ENCODE measurements at places on chromosomes 7 and 10.

- no peak overlapping the region for H3K4me3 ChIP-seq
- H3K36me3 ChIP-seq, result no peaks in the 10 kb centered on the region
- H3K27ac ChIP-seq, result no peak overlapping the region
- H3K4me1 ChIP-seq, result no peaks in the 10 kb centered on the region
Measured at GRCh38 chr7:19377611-19378344, 232.6 kb upstream of the FERD3L start.

- H3K27ac ChIP-seq, result no peak overlapping the region
- no peaks in the 10 kb centered on the region for H3K27me3 ChIP-seq
- peaks cover 8% of the 10 kb centered on the region for H3K4me1 ChIP-seq
- no peak for DNase-seq
- no peak overlapping the region for H3K4me3 ChIP-seq
- H3K36me3 ChIP-seq, result no peaks in the 10 kb centered on the region
Measured at GRCh38 chr7:66050990-66051448, 24.6 kb upstream of the ASL start.

- H3K4me1 ChIP-seq, result peaks cover 21% of the 10 kb centered on the region
- no peaks in the 10 kb centered on the region for H3K36me3 ChIP-seq
- H3K27ac ChIP-seq, result peak overlapping the region; percentile 33
- no peak for DNase-seq
- H3K4me3 ChIP-seq, result no peak overlapping the region
- H3K27me3 ChIP-seq, result no peaks in the 10 kb centered on the region
Measured at GRCh38 chr10:116688241-116688711, 54.1 kb downstream of the HSPA12A start.

- peaks cover 34% of the 10 kb centered on the region for H3K4me1 ChIP-seq
- no peak overlapping the region for H3K4me3 ChIP-seq
- no peak for DNase-seq
Measured at GRCh38 chr7:28729727-28730126, 228.4 kb downstream of the TRIL start.

GRCh38 chr10:119178372-119179119 is at the start of gene PRDX3:
Gene PRDX3 (minus strand): TSS chr10:119178812. CDS start chr10:119178790, 22 bp downstream.
- peak; percentile 91 for DNase-seq
- peak within 1 kb of the TSS; percentile 85 for H3K27ac ChIP-seq
- H3K4me1 ChIP-seq, result peaks cover 21% of the 10 kb centered on the region
- H3K36me3 ChIP-seq, result no peaks in the 10 kb centered on the region

GRCh38 chr7:4715410-4715776 is 33.3 kb downstream of the FOXK1 start:
- H3K27me3 ChIP-seq, result no peaks in the 10 kb centered on the region
- no peak overlapping the region for H3K4me3 ChIP-seq
- H3K36me3 ChIP-seq, result no peaks in the 10 kb centered on the region
- DNase-seq, result no peak
- H3K4me1 ChIP-seq, result peaks cover 46% of the 10 kb centered on the region

DNA sequence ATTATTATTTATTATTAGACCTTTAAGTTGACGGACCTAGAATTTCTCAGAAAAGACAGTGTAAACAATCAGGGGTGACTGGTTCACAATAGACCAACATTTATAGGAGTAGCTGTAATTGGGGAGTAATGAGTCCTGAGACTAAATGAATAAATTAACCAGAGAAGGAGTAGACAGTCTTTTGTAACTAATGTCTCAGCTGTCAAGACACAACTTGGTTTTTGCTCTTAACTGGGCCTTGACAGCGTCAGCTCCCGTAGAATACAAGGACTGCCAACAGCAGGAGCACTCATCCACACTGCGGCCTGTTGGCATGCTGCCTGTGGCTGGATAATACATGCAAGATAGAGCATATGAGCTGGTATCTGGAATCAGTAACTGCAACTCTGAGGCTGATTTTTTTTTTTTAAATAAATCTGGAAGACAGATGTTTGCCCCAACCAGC is 123.9 kb downstream of the CACNA2D1 start:
- H3K4me3 ChIP-seq, result no peak overlapping the region
- H3K4me1 ChIP-seq, result no peaks in the 10 kb centered on the region
- no peaks in the 10 kb centered on the region for H3K27me3 ChIP-seq
- H3K27ac ChIP-seq, result no peak overlapping the region

- H3K36me3 ChIP-seq, result peaks cover 29% of the 10 kb centered on the region
- H3K27ac ChIP-seq, result no peak overlapping the region
- no peaks in the 10 kb centered on the region for H3K27me3 ChIP-seq
- no peak for DNase-seq
Measured at GRCh38 chr7:142873281-142873784, 12.2 kb downstream of the TRPV6 start.

- no peak overlapping the region for H3K27ac ChIP-seq
- no peaks in the 10 kb centered on the region for H3K36me3 ChIP-seq
- peaks cover 14% of the 10 kb centered on the region for H3K4me1 ChIP-seq
- no peaks in the 10 kb centered on the region for H3K27me3 ChIP-seq
Measured at GRCh38 chr10:70352401-70353097, 29.9 kb downstream of the LRRC20 start.

DNA sequence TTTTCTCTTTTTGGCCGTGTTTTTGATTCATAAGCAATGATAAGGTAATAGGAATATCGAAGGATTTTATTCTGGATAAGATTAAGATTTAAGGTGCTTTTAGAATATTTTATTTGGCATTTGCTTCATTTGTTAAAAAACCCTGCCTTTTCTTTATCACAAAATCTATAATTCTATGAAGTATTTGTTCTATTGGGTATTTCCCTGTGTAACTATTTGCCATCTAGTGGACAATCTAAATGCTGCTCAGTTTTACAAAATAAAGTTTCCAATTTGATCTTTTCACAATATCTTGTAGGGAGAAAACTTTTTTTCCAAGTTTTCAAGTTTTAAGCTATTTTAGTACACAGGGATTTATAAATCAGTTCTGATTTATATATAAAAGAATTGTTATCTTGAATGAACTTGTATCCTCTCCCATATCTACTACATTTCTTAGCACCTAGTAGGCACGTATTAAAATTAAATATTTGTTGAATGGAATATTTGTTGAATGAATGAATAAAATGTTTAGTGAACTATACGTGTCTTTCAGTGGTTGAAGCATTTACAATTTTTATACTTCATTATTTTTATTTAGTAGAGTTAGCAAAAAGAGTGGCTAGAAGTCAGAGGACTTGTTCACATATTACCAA is 26.5 kb downstream of the ANKRD7 start:
- no peak overlapping the region for H3K27ac ChIP-seq
- DNase-seq, result no peak
- H3K4me3 ChIP-seq, result no peak overlapping the region
- H3K36me3 ChIP-seq, result no peaks in the 10 kb centered on the region

- no peak for DNase-seq
- no peaks in the 10 kb centered on the region for H3K36me3 ChIP-seq
- H3K4me1 ChIP-seq, result peaks cover 13% of the 10 kb centered on the region
- no peak overlapping the region for H3K4me3 ChIP-seq
- no peak overlapping the region for H3K27ac ChIP-seq
Measured at GRCh38 chr7:113120647-113121046, 2.3 kb upstream of the SMIM30 start.

DNA sequence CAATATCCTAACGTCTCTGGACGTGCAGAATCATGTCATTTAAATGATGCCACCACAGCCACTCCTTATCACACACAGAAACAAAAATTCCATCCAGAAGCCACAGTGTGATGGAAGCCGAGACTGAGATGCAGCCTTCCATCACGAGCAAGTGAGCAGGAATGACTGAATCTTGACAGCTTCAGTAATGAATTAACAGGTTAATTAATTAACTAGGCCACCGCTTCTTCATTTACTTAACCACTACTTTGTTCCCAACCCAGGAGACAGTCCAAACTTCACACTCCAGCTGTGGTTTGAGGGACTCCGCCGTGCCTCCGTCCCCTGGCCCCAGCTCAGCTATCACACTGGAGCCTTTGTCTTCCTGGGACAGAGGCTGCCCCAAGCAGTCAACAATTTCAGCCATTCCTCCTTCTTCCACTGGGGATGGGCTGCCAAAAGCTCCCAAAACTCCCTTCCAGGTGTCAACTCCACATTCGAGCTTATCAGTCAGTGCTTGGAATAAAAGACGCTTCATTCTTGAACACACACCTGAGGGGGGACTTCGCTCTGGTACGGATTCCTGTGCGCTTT is 65.9 kb downstream of the FGFR2 start:
- no peak overlapping the region for H3K27ac ChIP-seq
- H3K4me3 ChIP-seq, result no peak overlapping the region
- H3K27me3 ChIP-seq, result no peaks in the 10 kb centered on the region
- peaks cover 21% of the 10 kb centered on the region for H3K4me1 ChIP-seq
- no peaks in the 10 kb centered on the region for H3K36me3 ChIP-seq

- no peaks in the 10 kb centered on the region for H3K4me1 ChIP-seq
- H3K36me3 ChIP-seq, result no peaks in the 10 kb centered on the region
- no peak overlapping the region for H3K4me3 ChIP-seq
- no peak overlapping the region for H3K27ac ChIP-seq
Measured at GRCh38 chr7:101386558-101387231, 24.0 kb downstream of the COL26A1 start.

- H3K4me1 ChIP-seq, result no peaks in the 10 kb centered on the region
- DNase-seq, result no peak
- H3K36me3 ChIP-seq, result no peaks in the 10 kb centered on the region
- no peaks in the 10 kb centered on the region for H3K27me3 ChIP-seq
- no peak overlapping the region for H3K4me3 ChIP-seq
Measured at GRCh38 chr7:9846902-9847301, 1126.8 kb upstream of the PHF14 start.

DNA sequence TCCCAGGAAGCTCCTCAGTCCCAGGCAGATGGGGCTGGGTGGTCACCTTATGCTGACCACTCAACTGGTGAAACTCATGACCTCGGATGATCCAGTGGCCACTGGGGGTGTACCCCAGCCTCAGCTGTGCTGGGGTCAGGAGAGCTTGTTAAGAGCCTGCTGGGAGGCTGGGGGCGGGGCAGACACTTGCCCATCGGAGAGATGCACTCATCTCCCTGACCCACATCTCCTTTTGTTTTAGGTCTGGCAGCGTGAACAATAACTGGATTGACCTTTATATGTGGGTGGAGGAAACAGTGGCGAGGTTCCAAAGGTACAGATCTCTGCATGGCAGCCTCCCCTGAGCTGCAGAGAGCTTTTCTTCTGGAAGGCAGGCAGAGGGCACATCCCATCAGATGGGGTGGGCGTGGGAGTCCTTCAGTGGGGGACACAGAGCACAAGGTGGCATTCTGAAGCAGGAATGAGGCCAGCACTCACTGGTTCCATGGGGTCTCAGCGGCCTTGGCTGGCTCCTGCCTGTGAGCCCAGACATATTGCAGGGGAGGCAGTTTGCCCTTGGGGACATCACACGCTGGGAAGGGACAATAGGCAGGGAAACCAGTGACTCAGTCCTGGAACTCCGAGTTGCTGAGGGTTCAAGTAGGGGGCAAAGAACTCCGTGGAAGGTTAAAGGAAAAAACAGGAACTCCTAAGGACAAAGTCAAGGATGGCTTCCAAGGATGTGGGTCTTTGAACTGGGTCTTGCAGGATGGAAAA is 5.2 kb downstream of the ANTXRL start:
- no peak overlapping the region for H3K27ac ChIP-seq
- no peak overlapping the region for H3K4me3 ChIP-seq
- H3K27me3 ChIP-seq, result no peaks in the 10 kb centered on the region
- H3K36me3 ChIP-seq, result no peaks in the 10 kb centered on the region

DNA sequence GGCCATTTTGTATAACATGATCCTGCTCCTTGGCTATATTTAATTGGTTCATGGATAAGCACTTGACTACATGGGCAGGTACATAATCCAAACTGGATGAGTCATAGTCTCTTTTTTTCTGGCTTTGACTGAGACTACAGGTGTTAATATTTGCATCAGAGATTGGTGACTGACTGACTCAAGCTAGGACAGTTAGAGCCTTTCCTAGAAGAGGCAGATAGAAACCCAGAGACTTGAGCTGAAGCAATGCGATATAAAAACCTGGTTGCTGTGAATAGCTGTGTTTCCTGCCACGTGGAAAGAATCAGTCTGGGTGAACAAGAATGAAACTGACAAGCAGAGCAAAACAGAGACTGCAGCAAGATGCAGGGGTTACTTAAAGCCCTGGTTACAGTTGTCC is 81.0 kb downstream of the SAMD9 start:
- no peaks in the 10 kb centered on the region for H3K27me3 ChIP-seq
- DNase-seq, result no peak
- no peak overlapping the region for H3K27ac ChIP-seq
- H3K4me3 ChIP-seq, result no peak overlapping the region
- no peaks in the 10 kb centered on the region for H3K36me3 ChIP-seq
- no peaks in the 10 kb centered on the region for H3K4me1 ChIP-seq

DNA sequence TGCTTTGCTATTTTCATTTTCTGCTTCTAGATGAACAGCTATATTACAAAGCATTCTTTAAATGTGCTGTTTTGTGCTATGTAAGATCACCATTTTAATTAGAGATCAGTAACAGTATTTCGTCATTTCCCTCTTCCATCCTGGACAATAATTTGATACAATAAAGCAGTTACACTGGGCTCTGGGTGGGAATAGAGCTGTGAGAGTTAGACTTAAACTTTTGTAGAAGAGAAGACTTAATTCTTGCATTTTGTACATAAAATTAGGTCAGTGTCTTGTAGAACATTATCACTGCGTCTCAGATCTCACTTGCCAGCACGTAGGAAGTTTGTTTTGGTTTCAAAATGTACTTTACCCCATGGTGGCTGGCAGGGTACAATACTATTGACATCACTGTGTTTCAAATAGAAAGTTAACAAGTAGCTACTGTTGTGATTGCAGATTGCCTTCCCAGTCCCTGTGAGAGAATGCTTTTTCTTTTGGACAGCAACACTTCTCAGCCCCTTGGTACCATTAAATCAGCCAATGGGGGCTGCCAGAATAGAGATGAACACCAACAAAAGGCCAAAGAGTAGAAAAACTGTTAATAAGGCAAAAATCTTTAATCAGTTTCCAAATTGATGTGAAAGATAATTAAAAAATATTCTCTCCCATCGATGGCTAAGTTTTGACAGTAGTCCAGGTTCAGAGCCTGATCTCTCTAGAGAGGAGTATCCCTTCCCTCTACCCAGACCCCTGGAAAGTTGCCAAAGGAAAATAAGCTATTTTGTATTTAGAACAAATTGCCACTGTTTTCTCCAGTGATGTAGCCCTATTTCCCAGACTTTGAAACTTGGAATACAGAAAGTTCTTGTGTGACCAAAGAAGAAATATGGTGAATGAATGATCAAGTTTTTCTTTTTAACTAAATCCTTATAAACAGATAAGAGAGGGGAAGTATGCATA is 35.1 kb downstream of the SMNDC1 start:
- H3K27me3 ChIP-seq, result no peaks in the 10 kb centered on the region
- peak overlapping the region; percentile 21 for H3K4me3 ChIP-seq
- peak overlapping the region; percentile 46 for H3K27ac ChIP-seq
- no peaks in the 10 kb centered on the region for H3K36me3 ChIP-seq
- no peak for DNase-seq

- DNase-seq, result peak; percentile 52
- H3K4me1 ChIP-seq, result no peaks in the 10 kb centered on the region
- no peaks in the 10 kb centered on the region for H3K36me3 ChIP-seq
- no peak overlapping the region for H3K27ac ChIP-seq
- no peaks in the 10 kb centered on the region for H3K27me3 ChIP-seq
- H3K4me3 ChIP-seq, result no peak overlapping the region
Measured at GRCh38 chr10:78491812-78492211, 458.1 kb downstream of the RPS24 start.

- no peaks in the 10 kb centered on the region for H3K36me3 ChIP-seq
- no peaks in the 10 kb centered on the region for H3K27me3 ChIP-seq
- DNase-seq, result no peak
- H3K4me1 ChIP-seq, result peaks cover 5% of the 10 kb centered on the region
Measured at GRCh38 chr7:80732630-80733029, 94.2 kb downstream of the CD36 start.

- no peaks in the 10 kb centered on the region for H3K36me3 ChIP-seq
Measured at GRCh38 chr10:77526868-77527617, 110.6 kb downstream of the KCNMA1 start.
